ENCODE measurements at places on chromosomes 1 and 21. TPM values are rescaled to one million over a fixed set of nuclear protein-coding genes. Genes with fewer than 3 reads are reported as not detected.

The PYHIN1 gene
- not detected for total RNA-seq

The PCP4 gene
- not detected for total RNA-seq

The OR10J1 gene
- total RNA-seq = not detected

The RLF gene
- 28.9 TPM for total RNA-seq

The COL24A1 gene
- total RNA-seq = 1.3 TPM

The JAM2 gene
- 3.0 TPM for total RNA-seq

The NAXE gene
- 70.1 TPM for total RNA-seq

The SIM2 gene
- total RNA-seq = 0.91 TPM

The LAMC2 gene
- 5.4 TPM for total RNA-seq

The DNTTIP2 gene
- total RNA-seq = 19.9 TPM

The HAPLN2 gene
- total RNA-seq = 1.9 TPM

The TP73 gene
- 0.16 TPM for total RNA-seq

The KCNK1 gene
- total RNA-seq = 2.2 TPM

The MARK1 gene
- total RNA-seq = 1.8 TPM

Measured in epithelial cell of alveolus of lung (primary cell).